ENCODE measurements at places on chromosomes 16 and 17.
A peak's percentile ranks its signal among the peaks of the same experiment; 100 is the strongest.

- DNase-seq = no peak
These were observed 474.4 kb downstream of the SLC39A11 start for GRCh38 chr17:72618001-72618509.

DNA sequence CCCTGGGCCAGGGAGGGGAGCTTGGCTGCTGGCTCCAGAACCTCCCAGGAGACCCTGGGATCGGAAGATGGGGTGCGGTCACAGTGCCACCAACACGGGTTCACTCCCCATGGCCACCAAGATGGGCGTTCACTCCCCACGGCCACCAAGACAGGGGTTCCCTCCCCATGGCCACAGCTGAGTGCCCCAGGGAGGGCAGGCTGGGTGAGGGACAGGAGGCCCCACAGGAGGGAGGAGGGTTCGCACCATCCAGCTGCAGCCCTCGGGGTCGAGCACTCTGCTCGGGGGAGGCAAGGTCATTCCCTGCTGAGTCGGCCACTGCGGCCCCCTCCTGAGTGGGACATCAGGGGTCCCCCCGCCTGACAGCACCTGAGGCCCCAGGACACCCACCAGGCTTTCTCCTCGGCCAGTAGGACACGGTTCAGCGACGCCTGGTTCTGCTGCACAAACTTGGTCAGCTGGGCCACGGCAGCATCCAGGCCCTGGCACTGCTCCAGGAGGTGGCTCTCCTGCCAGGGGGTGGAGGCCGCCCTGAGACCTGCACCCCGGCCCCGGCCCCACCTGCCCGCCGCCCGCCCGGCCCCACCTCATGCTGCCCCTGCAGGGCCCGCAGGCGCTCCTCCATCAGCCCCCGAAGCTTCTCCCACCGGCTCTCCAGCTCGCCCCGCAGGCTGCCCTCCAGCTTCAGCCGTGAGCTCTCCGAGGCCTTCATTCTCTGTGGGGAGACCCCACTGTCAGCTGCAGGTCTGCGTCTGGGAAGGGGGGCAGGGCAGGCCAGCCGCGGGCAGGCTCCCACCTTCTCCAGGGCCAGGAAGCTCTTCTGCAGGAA lies 5.9 kb downstream of the CCDC154 start:
- DNase-seq = no peak

- peak; percentile 71 for DNase-seq
These were observed 174.9 kb upstream of the CIBAR2 start for GRCh38 chr16:85286951-85287814.

GRCh38 chr17:29566473-29567303 lies at the start of gene ABHD15:
TSS of gene ABHD15 (minus strand) at chr17:29567037. CDS start at chr17:29566966, 71 bp downstream.
- DNase-seq = no peak

GRCh38 chr17:67400193-67400592 lies 23.1 kb downstream of the PITPNC1 start:
- no peak for DNase-seq

DNA sequence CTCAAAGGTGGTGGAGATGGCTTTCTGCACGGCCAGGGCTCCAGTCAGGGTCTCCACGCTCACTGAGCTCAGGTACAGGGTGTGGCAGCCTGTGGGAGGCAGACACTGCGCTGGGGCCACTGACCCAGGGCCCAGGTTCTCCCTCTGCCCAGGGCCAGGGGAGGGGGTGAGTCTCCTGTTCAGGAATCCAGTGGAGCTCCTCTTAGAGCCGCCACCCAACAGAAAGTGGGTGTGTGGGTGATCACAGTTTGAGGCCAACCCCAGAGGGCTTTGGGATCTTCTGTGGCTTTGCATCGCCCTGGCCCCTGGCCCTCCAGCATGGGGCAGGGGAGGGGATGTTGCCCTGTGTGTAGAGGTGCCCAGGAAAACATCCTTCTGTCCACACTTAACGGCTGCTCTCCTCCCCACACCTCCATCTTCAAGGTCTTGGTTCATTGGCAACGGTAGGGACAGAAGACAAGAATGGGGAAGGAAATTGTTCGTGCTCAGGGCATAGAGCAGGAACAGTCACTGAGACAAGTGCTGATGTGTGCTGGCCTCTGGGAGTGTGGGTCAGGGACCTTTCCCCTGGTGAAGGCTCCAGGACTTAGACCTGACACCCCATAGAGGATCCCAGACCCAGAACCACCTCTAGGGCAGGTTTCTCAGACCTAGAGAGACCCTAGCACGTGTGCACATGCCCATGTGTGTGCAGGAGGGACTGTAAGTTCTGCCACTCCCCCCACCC lies 21.5 kb downstream of the TNS4 start:
- no peak for DNase-seq
